ENCODE measurements at places on chromosomes 6 and 20.

DNA sequence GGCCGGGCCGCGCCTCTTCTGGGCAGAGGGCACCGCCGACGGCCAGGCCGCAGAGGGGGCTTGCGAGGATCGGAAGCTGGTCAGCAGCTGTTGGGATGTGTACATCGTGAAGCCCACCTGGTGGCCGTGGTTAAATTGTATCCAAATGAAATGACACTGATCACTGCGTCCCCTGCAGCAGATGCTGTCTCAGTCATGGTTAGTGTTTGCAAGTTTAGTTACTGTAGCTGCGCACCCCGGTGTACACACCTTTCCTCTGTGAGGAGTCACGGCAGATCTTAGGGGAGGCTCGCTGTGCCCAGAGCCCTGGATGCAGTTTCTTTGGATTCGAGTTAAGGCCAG is 653 bp downstream of the NAA20 start:
- no peak for DNase-seq

GRCh38 chr20:15191082-15191723 is 853.8 kb upstream of the FLRT3 start:
- no peak for DNase-seq

DNA sequence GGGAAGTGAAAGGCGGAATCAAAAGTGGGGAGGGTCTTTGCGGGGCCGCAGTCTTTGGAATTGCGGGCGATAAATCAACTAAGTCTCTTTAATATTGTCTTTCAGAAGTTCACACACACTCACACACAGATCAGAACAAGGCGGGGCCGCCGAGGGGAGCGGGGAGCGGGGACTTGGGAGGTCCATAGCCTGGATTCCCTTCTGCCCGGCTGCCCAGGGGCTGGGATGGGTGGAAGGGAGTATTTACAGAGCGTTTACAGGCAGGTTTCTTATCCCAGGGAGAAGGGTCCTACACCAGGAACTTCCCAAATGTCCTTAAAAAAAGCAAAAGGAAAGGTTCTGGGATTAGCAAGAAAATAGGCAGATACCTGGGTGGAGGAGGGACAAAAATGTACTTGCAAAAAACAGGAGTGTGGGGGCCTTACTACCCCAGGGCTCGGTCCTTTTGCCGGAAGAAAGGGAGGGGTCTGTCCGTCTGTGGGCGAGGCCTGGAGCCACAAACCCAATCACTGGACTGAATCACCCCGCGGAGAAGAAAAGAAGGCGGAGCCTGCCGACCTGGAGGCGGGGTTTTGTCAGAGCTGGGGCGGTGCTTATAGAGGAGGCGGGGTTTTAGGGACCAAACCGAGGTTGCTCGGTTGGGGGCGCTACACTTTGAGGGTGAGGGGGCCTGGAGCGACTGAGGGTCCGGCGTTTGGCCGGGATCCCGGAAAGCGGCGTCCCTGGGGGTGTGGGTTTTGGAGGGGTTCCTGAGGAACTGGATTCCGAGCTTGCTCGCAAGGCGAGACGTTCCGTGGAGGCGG is 3.2 kb downstream of the PRRT1 start:
- peak; percentile 90 for DNase-seq

DNA sequence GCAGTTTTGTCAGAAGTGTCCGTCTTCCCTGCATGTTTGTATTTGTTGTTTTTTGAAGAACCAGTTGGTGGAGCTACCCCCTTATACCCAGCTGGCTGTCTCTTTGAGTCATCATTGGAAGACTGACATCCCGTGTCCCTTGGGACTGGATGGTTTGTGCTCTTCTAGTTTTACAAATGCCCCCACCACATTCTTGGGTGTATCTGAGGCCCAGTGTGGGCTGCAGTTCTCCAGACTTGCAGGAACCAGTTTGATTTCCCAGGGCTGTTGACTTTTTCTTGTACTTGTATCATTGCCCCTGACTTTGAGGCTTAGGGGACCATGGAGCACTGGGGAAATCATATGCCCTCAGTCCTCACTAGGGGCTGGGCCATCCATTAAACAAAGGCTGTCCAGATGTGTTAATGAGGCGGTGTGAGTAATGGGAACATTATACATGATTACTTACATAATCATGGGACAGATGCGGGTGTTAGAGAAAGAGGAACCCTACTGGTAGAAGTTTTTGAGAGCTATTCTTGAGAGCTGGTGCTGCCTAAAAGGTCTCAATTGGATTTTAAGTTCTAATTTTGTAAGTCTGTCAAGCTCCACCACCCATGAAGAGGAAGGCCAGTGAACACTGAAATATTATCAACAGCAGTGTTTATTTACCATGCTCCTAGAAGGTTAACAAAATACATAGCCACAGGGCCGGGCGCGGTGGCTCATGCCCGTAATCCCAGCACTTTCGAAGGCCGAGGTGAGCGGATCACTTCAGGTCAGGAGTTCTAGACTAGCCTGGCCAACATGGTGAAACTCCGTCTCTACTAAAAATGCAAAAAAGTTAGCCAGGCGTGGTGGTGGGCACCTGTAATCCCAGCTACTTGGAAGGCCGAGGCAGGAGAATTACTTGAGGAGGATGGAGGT is 8.5 kb downstream of the JARID2 start:
- no peak for DNase-seq

DNA sequence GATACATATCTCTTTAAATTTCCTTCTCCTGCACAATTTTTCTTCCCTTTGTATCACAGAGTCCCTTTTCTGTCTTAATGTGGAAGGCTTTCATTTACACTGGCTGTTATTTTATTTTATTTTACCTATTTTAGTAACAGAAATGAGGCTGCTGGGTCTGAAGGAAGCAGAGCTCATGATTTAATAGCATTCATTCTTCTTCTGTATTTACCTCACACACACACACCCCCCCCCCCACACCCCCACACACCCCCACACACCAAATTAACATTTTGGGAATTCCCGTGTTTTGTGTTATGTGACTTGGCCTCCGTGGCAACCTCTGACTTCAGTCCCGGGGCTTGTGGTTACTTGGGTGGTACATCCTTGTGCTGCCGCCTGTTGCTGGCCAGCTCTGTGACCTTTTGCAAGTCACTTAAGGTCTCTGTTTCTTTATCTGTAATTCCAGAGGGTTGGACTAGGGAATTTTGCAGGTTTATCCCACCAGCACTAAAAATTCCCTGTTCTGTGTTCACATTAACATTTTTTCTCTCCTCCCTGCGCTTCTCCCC is 108.8 kb downstream of the TIAM2 start:
- no peak for DNase-seq

- DNase-seq, result peak; percentile 91
Observed at GRCh38 chr20:45833030-45833882, at the start of gene SNX21. SNX21 (plus strand) TSS chr20:45833799; CDS start chr20:45833920, 121 bp downstream.

GRCh38 chr6:69232911-69233448 is 563.8 kb downstream of the LMBRD1 start:
- DNase-seq, result peak; percentile 92

DNA sequence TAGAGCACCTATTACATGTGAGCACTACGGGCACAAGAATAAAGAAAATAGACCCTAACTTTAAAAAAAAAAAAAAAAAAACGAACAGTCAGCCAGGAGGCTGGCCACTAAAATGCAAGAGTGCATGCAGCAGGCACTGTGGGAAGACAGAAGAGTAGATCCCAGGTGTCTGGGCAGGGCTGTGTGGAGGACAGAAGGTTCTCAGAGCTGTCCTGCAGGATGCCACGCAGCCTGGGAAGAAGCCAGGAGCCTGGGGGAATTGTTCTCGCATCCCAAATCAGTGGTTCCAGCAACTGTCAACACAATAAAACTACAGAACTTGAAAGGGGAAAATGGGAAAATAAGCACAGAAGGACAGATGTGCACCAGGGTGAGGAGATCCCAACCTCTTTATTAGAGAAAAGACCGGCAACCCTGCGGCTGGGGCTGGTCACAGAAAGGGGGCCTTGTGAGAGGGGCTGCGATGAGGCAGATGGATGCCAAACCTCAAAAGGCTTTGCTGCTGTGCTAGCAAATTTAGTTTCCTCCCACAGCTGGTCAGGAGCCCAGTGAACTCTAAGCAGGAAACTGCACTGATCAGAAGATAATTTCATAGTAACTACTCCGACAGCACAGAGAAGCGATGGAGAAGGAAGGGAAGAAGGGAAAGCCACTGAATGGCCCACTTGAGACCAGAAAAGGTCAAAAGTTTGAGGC is 30.9 kb downstream of the MAP3K5 start:
- DNase-seq, result no peak

DNA sequence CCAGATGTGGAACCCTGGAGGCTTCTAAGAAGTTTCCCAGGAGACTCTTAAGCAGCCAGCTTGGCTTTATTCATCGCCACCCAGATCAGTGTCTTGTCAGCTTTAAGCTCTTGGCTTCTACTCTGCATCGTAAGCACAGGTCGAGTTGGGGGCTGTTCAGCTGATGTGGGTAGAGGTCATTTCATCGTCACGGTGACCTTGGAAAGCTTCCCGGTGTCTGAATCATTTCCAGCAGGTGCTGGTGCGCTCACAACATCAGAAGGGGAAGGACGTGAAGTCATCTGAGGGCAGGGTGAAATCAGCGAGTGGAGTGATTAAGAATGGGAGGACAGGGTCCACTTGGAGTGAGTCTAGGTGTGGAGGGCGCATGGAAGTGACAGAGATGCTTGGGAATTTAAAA is 112.6 kb downstream of the SASH1 start:
- peak; percentile 16 for DNase-seq

GRCh38 chr6:167705211-167705750 is 121.4 kb upstream of the AFDN start:
- DNase-seq, result no peak

GRCh38 chr6:48613231-48613949 is 502.4 kb upstream of the PTCHD4 start:
- no peak for DNase-seq
